Stimulated activated CD4-positive, alpha-beta T cell treated with anti-CD3 and anti-CD28 coated beads, Interleukin-15, amount 100 ng/mL, for 1 hour (primary cell): ENCODE measurements at places on chromosomes 13 and 19.

GRCh38 chr19:13150931-13151604, 857 bp downstream of the IER2 start:
- DNase-seq, result peak; percentile 22

GRCh38 chr13:23147827-23148226, 33.0 kb upstream of the SGCG start:
- DNase-seq, result no peak

DNA sequence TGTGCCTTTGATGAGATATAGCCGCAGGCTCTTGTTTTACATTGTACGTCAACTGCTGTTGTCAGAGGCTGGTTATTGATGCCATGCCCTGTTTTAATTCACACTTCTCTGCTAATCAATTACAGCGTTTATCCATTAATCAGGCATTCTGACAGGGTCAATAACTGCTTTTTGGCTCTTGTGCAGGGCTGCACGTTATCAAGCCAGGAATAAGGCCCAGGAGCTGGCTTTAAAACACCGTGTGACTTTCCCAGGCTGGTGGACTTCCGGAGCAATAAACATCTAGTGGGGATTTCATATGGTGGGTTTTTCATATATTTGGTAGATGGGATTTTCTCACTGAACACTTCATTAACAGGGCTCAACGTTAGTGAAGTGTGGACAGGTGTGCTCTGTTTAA, 221.7 kb downstream of the TM9SF2 start:
- no peak for DNase-seq

DNA sequence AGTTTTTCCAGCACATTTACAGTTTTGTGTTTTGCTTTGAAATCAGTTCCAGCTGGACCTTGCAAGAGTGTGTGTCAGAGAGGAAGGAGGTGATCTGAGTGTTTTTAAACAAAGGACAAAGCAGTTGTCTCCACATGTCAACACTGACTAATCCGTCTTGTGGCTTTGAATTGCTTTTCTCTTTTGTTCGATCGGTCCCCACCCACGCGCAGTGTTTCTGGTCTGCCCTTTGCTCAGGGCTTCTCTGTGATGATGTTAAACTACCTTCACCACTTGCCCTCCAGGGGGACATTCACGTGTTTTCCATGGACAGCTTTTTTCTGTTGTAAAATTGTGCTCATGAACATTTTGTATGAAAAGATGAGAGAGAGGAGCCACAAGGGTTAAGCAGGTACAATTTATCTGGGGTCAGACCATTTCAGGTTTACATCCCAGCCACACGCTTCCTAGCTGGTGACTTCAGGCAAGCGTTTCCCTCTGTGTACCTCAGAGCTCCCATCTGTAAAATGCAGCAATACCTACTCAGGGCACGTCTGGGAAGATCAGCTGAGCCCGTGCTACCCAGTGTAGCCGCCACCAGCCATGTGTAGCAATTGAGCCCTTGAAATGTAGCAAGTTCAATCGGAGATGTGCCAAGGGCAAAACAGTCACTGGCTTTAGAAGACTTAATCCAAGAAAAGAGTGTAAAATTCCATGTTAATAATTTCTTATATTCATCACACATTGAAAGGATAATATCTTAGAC, 13.5 kb upstream of the PLA2G4C start:
- DNase-seq, result no peak

DNA sequence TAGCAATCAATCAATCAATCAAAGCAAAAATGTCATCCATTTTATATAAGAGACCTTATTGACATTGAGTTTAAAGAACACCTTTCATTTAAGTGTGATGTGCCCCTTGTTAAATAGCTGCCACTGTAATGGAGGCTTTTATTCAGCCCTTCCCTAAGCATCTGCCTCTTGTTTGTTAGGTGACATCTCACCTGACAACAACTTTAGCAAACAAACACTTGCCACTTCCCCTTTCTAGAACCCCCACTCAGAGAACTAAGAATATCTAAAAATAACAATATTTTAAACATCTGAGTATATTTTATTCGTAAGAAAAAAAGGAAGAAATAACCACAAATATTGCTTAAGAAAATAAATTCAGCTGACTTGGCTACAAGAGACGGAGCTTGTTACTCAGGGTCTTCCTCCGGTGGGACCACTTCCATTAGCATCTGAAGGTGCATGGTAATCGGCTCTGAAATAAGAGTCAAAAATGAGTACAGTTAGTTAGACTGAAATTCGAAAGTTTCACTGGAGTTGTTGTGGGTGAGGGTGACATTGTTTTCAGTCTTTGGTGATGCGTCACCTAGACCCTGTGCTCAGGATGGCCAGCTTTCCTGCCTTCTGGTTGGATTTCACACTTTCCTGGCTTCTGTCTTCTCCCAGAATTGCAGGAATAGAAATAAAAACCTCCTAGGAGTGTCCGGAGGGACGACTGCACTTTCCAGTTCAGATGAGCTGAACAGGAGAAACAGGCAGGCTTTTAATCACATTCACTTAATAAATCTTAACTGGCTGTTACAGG, 39.1 kb downstream of the SLC7A9 start:
- no peak for DNase-seq

- DNase-seq, result no peak
Observed at GRCh38 chr13:23069566-23069965, 111.2 kb upstream of the SGCG start.

DNA sequence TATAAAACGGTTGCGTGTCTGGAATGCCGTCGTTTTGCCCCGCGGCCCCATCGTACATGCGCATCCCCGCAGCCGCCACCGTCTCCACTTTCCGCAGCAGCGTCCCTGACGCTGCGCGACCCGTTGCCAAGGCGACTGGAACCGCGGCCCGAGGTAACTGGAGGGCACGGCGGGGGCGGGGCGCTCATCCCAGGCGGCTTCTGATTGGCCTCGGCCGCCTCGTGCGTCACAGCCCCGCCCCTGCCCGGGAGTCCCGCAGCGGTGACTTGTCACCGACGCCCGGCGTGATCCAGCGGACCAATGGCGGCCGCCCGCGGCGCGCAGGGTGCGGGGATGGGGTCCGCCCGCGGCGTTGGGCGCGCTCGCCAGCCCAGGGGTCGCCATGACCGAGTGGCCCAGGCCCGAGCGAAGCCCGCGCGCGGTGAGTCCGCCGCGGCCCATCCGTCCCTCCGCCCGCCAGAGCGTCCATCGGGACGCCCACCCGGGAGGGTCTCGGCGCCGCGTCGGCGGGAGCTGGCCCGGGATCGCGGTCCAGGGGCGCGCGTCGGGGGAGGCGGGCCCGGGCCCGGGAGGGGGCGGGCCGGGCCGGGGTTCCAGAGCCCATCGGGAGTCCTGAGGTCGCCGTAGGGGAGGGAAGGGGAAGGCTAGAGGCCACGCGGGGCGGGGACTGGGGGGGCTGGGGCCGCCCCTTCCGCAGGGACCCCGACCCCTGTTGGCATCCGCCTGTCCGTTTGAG, at the start of gene ZSCAN1:
ZSCAN1 (plus strand) TSS at position 285 of the 736 bp plus-strand sequence. CDS start 3,812 bp downstream, outside the sequence.
- no peak for DNase-seq

- no peak for DNase-seq
Observed at GRCh38 chr13:23922005-23922932, 25.0 kb upstream of the C1QTNF9B start.

DNA sequence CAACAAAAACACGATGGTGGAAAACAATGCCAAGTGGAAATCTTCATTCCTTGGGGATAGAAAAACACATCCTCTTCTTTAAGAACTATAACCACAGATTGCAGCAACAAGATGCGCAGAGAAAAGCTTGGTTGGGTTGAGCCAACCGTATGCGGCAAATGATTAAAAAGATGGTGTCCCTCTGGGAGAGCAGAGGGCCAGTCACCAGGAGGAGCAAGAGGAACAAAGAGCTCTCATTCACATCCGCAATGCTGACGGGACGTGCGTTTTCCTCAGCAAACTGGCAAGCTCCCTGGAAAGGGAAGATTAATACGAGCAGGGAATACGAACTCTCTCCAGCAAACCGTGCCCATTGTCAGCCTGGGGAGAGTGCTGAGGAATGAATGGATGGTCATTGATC, 141.6 kb downstream of the KATNAL1 start:
- DNase-seq, result no peak

GRCh38 chr13:110109910-110110309, 197.0 kb downstream of the COL4A1 start:
- no peak for DNase-seq

DNA sequence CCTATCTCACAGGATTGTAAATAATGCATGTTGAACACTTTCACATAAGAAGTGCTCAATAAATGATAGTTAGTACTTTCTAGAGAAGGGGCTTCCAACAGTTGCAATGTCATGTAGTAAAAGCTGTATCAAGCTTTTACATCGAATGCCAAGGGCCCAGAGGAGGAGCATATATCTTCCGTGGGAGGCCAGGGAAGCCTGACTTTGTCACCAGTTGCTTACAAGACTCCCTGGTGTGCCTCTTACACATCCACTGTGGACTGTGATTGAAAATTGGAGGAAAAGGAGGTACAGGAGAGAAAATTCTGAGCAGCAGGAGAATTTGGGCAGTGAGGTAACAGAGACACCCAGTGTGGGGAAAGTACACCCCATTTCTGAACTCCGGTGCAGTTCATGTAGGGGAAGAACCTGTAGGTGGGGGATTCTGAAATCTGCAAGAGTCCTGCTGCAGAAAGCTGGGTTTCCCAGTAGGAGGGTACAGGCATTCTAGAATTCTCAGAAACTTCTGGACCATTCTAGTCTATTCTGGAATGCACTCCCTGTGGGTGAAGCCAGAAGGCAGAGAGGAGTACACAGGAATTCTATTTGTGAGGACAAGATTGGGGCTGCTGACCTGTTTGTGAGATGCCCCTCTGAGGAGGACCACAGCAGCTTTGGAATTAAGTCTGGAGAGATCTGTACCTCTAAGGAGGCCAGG, 54.0 kb downstream of the ALOX5AP start:
- no peak for DNase-seq

GRCh38 chr19:16000024-16000663, 51.3 kb downstream of the OR10H4 start:
- no peak for DNase-seq

DNA sequence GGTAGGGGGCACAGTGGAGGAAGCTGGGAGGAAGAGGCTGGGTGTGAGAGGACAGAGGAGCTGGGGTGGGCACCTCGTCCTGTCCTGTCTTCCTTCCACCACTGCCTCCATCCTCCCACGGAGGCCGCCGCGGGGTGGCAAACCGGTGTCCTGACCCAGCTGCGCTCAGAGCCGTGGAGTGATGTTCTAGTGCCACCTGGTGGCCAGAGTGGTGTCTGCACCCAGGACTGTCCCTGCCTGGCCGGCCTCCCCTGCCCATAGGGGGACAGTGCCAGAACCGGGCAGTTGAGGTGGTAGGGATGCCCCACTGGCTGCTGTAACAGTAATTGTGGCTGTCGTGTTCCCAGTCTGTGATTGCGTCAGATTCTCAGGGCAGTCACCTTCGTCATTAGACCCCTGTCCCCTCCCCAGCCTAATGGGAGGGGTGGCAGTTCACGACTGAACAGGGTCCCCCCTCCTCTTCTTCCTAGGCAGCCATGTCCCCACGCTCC, 11.1 kb upstream of the ARRDC2 start:
- DNase-seq, result peak; percentile 79

- no peak for DNase-seq
Observed at GRCh38 chr13:41827507-41828213, 133.2 kb downstream of the VWA8 start.

GRCh38 chr13:30119476-30119875, 187.9 kb downstream of the KATNAL1 start:
- DNase-seq, result no peak

GRCh38 chr13:101627556-101627943, 175.1 kb downstream of the ITGBL1 start:
- DNase-seq, result no peak

GRCh38 chr19:15248648-15249527, 16.6 kb upstream of the EPHX3 start:
- no peak for DNase-seq

DNA sequence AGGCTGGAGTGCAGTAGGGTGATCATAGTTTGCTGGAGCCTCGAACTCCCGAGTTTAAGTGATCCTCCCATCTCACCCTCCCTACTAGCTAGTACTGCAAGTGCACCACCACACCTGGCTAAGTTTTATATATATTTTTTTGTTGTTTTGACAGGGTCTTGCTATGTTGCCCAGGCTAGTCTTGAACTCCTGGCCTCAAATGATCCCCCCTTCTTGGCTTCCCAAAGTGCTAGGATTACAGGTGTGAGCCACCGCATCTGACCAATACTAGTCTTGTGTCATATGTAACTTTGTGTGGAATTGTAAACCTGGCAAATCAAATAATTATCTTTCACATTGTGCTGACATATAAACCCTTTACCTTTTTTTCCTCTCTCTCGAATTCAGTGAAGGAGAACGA, 10.2 kb downstream of the HNRNPM start:
- no peak for DNase-seq

DNA sequence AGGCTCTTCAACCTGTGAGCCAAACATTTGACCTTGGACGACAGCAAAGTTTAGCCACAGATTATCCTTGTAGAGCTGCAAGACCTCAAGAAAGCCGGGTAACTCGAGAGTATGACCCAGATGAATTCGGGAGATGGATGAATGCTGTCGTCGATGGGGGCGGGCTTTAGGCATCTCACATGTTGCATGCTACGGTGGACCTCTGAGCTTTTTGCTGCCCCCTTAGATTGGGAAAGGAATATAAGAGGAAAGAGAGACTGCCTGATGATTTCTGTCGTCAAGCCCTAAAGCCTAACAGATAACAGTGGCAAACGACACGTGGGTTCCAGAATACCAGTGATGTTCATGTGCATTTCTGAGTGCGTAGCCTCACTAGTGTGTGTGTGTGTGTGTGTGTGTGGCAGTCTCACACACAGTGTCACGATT, 730 bp upstream of the ABCC4 start:
- no peak for DNase-seq

DNA sequence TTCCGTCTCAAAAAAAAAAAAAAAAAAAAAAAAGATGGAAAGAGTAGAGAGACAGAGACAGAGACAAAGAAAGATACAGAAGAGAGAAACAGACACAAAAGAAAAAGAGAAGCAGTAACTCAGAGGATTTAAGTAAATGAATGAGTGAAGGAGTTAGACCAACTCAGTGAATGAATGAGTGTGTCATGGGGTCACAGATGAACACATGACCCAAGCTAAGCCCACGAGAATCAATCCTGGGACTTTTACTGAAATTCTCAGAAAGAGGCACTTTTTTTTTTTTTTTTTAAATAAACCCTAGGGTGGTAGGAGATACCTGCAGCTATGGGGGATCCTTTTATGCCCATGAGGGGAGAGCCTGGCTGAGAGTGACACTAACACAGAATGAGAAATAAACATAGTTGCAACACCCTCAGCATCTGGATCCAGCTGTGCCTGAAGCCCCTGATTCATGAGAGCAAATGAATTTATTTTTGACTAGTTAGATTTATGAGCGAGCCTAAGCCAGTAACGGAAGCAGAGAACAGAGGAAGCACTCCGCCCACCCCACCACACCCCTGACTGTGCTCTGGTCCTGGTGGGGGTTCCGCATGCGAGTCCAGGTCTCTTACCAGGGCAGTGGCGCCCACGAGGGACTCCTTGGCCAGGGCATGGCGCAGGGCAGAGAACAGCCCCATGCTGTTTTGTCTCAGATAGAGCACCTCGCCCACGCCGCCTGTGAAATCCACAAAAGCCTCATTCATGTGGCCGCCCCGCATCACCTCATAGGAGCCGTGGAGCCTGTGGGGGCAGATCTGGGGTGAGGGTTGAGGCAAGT, 4.6 kb downstream of the CAPN12 start:
- DNase-seq, result no peak

GRCh38 chr19:17469092-17469480, 1.2 kb upstream of the SLC27A1 start:
- DNase-seq, result no peak

GRCh38 chr13:109922518-109922917, 136.1 kb upstream of the IRS2 start:
- DNase-seq, result no peak

- no peak for DNase-seq
Observed at GRCh38 chr13:45925151-45925550, 73.6 kb upstream of the SIAH3 start.

- DNase-seq, result no peak
Observed at GRCh38 chr13:81350056-81350455, 1009.1 kb upstream of the SPRY2 start.
